Inflammatory macrophage (primary cell): ENCODE measurements at places on chromosomes 3 and 15.
A peak's percentile ranks its signal among the peaks of the same experiment; 100 is the strongest.

- DNase-seq: no peak
Observed at GRCh38 chr3:115903843-115904242, 280.5 kb downstream of the GAP43 start.

DNA sequence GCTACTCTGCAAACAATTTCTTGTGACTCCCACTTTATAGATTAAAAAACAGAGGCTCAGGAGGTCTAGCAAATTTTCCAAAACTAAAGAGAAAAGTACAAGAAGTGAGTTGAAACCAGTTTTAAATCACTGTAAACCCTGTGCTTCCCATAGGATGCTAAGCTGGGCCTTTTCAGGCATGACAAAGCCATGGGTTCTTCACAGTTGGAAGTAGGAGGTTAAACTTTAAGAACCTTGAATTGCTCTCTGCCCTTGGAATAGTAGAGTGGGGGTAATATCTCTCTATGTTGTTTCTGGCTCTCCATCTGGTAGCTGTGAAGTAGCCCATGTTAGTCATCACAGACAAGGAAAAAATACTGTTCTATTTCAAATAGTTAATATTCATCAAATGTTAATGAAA is 193.6 kb upstream of the SATB1 start:
- DNase-seq: no peak

- DNase-seq: no peak
Observed at GRCh38 chr3:188170461-188171459, 16.8 kb downstream of the LPP start.

DNA sequence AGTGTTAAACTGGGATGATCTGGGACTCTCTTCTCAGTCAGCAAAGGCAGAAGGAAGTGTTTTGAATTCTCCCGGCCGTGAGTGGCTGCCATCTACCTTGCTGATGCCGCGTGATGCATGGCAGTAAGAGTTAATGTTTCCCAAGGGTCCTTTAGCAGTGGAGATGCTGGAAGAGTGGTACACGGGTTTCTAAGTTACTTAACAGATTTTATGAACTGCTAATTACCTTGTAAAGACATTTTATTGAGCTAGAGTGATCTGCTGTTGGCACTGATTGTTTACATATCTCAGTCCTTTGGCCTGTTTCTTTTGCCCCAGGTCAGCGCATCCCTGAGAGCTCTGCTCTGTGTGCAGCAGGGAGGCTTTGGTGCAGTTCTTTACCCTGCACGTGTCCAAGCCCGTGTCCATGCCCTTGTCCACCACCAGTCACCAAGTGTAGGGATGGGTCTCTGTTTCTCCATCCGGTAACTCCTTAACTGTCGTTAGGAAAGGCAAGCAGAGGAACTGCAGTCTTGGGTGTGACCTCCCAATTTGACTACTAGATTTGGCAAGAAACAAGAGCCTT is 172.3 kb downstream of the SLCO3A1 start:
- no peak for DNase-seq

- no peak for DNase-seq
Observed at GRCh38 chr3:83131236-83131635, 1369.8 kb upstream of the GBE1 start.

DNA sequence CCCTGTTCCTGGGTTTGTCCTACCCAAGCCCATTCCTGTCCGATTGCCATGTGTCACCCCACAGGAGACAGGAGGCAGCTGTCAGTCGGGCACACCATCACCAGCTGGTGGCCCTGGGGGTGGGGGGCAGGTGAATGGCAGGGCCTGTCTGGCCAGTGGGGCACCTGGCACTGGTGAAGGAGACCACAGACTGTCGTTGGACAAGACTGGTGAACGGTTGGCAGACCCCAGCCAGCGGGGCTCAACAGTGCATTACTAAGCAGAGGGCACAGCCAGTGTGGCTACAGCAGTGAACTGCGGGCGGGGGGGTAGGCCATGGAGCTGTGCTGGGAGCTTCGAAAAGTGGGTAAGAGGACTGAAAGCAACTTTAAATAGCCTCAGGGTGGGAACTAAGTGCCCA is 2.1 kb downstream of the SEMA7A start:
- no peak for DNase-seq

DNA sequence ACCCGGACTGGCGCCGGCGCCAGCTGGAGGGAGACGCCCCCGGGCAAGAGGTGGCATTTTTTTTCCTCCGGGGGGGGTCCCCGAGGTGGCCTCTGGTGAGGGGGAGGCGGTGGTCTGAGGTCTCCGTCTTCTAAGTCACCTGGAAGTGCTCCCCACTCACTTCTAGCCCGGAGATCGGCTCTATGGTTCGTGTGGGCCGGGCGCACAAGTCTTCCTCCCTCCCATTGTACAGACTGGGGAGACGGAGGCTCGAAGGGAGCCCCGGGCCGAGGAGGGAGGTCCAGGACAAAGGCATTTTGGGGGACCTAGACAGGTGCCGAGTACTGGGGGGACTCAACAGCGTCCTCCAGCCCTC is 4.4 kb downstream of the GATA2 start:
- no peak for DNase-seq

DNA sequence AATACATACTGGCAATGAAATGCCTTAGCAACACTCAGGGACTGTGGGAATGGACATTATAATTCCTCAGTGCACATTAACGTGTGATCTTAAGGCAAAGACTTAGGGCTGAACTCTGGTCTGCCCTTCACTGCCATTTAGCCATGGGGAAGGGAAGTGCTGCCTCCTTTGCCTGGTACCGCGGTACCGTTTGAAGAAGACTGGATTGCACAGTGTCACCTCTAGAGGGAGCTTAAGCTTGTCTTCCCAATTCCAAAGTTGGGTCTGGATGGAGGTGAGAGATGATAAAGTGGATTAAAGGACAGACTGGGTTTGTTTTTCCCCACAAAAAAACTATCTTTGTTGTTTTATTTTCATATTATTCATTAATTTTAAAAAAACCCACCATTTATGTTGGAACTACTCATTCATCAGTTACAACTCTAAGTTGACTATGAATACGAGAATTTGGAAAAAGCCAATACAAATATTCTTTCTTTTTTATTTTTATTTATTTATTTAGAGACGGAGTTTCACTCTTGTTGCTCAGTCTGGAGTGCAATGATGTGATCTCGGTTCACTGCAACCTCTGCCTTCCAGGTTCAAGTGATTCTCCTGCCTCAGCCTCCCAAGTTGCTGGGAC is 60.0 kb upstream of the SYN2 start:
- DNase-seq: peak; percentile 28

GRCh38 chr3:186915806-186916796 is 14.2 kb upstream of the ST6GAL1 start:
- DNase-seq: peak; percentile 38

- DNase-seq: no peak
Observed at GRCh38 chr3:55792009-55792408, 304.9 kb upstream of the WNT5A start.

DNA sequence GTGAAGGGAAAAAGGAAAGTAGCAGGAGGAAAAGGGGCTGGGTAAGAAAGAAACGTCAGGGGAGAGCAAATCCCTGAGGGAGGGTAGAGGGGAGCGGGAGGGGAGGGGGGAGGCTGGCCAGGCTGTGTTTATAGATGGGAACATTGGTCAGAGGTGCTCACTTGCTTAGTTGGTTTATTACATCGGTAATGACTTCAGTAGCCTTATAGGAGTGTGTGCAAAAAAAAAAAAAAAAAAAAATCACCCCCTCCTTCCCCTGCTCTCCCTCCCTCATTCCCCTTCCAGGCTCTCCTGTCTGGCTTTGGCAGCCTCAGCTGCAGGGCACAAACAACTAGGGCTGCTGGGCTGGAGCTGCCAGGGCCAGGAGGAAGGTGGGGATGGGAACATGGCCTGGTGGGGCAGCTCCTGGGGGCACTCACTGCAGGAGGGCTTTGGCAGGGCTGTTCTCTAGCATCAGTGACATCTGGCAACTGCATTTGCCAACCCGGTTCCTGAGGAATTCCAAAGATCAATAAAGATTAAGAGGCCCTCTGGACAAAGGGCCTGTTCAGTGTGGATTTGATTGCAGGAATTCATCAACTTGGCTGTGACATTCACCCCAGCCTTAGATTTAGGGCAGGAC is 334.5 kb upstream of the FRG2C start:
- no peak for DNase-seq

- DNase-seq: peak; percentile 94
Observed at GRCh38 chr15:58551764-58552504, 120.1 kb downstream of the LIPC start.
